ENCODE measurements at places on chromosomes 11 and 22.

DNA sequence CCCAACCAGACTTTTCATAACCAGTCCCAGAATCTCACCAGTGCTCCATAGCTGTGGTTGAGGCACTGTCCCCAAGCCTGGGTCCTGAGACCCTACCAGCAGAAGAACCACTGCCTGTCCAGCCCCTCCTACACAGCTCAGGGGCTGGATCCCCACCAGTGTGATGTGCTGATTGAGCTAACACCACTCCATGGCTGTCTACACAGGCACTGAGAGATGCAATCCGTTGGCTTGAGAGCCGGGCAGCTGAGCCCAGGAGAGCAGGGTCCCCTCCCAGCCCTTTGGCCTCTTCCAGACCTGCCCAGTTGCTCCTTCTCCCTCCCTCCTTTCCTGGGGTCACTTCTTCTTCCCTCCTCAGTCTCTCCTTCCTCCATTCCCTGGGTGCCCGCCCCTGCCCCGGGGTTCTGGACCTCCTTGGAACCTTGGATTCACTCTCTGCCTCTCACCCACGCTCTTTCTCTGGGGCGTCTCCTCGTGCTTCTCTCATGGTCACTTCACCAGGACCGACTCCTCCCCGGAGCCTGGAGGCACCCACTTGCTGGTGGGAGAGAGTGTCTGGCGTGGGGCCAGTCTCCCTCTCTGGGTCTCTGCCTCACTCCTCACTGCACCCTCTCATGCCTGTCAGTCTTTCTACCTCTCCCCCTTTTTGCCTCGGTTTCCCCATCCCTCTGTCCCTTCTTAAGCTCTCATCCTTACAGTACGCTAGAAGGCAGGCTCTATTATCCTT lies 706 bp upstream of the SCYL1 start:
- DNase-seq: no peak

- DNase-seq: no peak
Observed at GRCh38 chr11:6693342-6694228, 10.4 kb upstream of the MRPL17 start.

DNA sequence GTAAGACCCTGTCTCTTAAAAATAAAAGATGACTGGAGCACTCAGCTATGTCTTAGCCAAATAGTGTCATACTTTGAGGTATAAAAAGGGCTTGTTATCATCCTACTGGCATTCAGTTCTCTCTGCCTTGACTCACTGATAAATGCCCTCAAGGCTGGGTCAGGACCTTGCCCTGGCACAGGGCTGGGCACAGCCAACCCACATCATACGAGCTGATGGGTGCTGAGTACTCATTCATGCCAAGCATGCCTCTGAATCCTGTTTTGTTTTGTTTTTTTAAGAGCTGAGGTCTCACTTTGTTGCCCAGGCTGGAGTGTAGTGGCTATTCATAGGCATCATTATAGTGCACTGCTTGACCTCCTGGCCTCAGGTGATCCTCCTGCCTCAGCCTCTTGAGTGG lies 1.9 kb downstream of the SMTNL1 start:
- DNase-seq: no peak

- DNase-seq: no peak
Observed at GRCh38 chr11:100817620-100818019, 130.5 kb downstream of the ARHGAP42 start.

GRCh38 chr11:20719821-20720220 lies 50.4 kb downstream of the NELL1 start:
- DNase-seq: no peak

- DNase-seq: no peak
Observed at GRCh38 chr22:27629908-27630673, 171.5 kb downstream of the MN1 start.

GRCh38 chr22:37418627-37419369 lies 8.5 kb downstream of the ELFN2 start:
- DNase-seq: no peak

DNA sequence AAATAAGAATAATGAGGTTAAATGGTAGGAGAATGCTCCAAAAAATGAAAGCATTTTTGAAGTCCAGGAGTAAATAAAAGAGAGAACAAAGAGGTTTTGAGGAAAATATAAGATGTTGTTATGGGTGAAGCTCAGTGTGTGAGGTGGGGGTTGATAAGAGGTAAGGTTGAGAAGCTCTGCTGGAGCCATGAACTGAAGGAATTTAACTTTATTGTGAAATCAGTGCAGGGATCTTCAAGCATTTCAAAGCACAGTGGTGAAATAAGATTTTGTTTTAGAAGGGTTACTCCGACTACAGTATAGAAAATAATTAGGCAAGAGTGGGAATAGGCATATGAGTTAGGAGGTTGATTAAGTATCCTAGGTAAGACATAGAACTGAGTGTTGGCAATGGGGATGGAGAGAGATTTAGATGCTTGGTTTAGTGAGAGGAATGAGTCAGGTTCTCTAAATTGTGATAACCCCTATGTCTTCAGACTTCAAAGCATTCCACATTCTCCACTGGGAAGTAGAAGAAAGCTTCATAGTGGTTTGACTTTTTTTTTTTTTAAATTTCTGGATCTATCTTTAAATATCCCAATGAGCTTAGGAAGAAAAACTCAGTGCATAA lies 403.2 kb downstream of the AASDHPPT start:
- DNase-seq: no peak

DNA sequence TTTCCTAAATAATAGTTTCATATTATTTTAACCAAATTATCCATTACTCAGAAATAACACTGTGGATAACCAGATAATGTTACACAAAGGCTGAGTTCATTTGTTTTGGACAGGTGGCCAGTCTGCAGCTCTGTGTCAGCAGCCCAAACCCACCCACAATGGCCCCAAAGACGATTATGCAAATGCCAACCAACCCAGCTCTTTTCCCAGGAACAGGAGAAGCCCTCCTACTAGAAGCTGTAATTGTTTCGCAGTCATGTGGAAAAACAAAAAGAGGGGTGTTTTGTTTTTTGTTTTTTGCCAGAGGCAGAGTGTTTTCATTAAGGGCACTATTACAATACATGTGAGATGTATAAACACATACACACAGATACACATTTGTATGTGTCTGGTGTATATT lies 102.1 kb downstream of the FCHSD2 start:
- no peak for DNase-seq

DNA sequence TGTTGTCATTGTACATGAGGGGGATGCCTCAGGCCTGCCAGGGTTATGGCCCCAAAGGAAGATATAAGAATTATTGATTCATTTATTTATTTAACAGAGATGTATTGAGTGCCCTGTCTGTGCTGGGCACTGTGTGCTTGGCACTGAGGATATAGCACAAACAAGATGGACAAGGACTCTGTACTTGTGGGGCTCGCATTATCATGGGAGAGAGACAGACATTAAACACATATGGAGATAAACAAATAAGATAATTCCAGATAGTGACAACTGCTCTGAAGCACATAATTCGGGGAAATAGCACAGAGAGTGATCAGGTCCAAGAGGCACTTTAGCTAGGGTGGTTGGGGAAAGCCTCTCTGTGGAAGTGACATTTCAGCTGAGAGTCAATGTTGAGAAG lies 119.8 kb upstream of the ARHGAP20 start:
- DNase-seq: no peak

DNA sequence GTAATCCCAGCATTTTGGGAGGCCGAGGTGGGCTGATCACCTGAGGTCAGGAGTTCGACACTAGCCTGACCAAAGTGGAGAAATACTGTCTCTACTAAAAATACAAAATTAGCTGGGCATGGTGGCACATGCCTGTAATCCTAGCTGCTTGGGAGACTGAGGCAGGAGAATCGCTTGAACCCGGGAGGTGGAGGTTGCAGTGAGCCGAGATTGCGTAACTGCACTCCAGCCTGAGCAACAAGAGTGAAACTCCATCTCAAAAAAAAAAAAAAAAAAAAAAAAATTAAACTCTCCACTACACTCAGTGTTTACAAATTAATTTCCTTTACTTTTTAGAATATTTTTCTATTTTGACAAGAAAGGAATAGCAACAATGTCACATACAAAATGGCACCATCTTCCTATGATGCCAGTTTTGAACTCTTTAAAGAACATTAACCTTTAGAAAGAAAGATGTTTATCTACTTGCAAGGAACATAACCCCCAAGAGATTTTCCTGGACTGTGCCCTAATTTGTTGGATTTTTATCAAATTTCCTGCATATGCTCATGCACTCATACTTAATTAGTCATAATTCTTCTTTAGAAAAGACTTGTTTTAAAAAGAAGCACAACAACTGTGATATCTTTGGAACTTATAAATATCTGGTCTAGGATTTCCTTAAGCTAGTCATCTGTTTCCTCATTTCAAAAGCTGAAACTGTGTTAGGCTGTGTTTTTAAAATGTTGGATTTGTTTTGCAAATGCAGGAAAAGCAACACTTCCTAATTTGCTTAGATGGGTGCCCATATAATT lies 22.6 kb upstream of the HIPK3 start:
- no peak for DNase-seq

- DNase-seq: no peak
Observed at GRCh38 chr11:123173040-123173855, 21.8 kb downstream of the CLMP start.

GRCh38 chr11:27287205-27287604 lies 75.8 kb downstream of the CCDC34 start:
- DNase-seq: no peak

- no peak for DNase-seq
Observed at GRCh38 chr22:26023104-26023775, 146.0 kb upstream of the SEZ6L start.

- DNase-seq: no peak
Observed at GRCh38 chr22:38397189-38398085, 57.6 kb downstream of the KCNJ4 start.

DNA sequence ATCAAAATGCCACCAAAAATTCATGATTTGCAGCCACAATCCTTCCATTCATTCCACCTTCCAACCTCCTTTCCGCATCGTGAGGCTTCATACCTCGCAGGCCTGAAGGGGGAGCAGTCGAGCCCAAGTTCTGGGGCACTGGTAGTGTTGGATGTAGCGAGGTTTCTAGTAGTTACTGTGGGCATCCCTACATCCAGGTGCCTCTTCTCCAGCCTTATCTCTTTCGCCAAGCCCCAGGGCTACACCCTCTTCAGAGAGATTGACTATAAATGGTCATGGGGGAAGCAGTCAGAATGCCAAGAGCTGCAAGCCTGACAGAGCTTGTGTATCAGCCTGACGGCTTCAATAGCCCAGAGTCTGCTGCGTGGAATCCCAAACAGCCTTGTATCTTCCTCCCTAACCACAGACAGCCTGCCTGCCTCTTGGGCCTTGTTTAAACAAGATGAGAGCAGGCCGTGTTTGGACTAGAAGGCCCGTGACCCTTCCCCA lies 28.9 kb downstream of the CLMP start:
- DNase-seq: no peak

GRCh38 chr11:24391167-24391566 lies 105.7 kb upstream of the LUZP2 start:
- DNase-seq: no peak

DNA sequence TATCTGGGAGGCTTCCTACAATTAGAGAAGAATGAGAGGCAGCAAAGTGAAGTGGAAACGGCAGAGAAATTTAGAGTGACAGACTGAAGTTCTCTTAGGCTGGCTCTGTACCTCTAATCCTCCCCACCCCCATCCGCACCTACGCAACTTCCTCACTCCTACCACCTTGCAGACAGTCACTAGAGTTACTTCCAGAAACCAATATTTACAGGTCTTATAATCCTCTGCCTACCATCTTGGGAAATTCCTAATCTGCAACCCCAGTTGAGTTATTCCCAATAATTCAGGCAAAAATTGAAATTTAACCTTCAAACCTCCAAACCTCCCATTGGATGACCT lies 71.7 kb downstream of the PAK1 start:
- DNase-seq: no peak

GRCh38 chr11:7019500-7020182 lies 505 bp downstream of the ZNF214 start:
- no peak for DNase-seq

DNA sequence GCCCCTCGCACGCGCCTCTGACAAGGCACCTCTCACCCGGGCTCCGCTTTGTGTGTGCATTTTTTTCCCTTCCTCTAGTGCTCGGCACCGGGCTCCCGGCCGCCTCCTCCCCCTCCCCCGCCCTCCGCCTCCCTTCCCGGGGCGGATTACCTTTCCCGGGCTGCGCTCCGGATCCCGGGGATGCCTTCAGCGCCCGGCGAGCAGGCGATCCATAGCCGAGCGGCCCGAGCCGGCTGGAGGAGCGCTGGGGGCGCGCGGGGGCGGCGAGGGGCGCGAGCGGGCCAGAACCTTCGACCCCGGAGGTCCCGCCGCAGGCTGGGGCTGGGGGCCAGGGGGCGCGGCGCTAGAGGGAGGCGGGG lies 282 bp downstream of the MPPED2 start:
- no peak for DNase-seq

DNA sequence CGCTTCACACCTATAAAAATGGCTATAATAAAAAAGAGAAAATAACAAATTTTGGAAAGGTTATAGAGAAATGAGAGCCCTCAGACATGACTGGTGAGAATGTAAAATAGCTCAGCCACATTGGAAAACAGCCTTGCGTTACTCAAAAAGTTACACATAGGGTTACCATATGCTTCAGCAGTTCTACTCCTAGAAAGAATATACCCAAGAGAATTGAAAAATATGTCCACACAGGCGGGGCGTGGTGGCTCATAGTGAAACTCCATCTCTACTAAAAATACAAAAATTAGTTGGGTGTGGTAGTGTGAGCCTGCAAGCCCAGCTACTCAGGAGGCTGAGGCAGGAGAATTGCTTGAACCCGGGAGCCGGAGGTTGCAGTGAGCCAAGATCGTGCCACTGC lies 7.6 kb upstream of the JHY start:
- no peak for DNase-seq

- no peak for DNase-seq
Observed at GRCh38 chr11:19512618-19513017, 200.0 kb upstream of the NAV2 start.

GRCh38 chr11:66868726-66869566 lies 12.1 kb downstream of the LRFN4 start:
- DNase-seq: peak; percentile 75

DNA sequence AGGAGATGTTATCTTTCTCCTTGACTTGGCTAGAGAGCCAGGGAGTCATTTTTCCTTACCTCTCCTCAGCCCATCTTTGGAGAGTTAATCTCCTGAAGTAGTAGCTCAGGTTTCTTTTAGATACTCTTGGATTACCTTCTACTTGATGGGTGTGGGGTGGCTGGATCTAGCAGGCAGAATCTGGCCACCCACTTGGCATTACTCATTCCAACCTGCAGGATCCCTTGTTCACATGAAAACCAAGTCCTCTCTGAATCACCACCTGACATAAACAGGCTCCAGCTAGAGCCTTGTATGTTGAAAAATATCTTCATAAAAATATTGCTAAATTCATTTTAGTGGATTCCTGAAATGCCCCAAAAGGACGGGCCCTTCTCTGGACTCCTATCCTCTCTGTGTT lies 250.6 kb upstream of the PLET1 start:
- DNase-seq: no peak

- DNase-seq: no peak
Observed at GRCh38 chr22:34427841-34428240, 507.6 kb upstream of the LARGE1 start.

DNA sequence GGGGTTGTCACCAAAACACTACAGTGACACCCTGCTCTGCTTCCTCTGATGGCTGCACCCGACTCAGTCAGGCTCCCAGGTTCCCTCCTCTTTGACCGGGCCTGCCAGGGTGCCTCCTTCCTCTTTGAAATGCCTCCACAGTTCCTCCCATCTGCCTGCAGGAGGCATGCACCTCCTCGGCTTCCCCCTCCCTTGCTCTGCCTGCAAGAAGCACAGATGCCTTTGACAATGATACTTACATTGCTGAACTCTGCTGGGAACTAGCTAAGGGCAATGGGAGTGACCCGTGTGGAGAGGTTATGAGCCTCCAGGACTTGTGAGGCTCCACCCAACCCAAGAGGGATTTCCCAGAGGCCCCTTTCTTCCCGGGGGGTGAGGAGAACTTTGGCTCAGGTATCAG lies 674.1 kb downstream of the OPCML start:
- no peak for DNase-seq

Measured in stimulated activated CD8-positive, alpha-beta memory T cell treated with anti-CD3 and anti-CD28 coated beads, Interleukin-15, amount 100 ng/mL, for 48 hours (primary cell).